Left ventricle myocardium inferior (tissue), 1 donor: ENCODE measurements at places on chromosomes 12 and 14.
A peak's percentile ranks its signal among the peaks of the same experiment; 100 is the strongest.

GRCh38 chr14:67941456-67942018 lies 122.0 kb downstream of the RAD51B start:
- peaks cover 44% of the 10 kb centered on the region for H3K4me1 ChIP-seq
- no peaks in the 10 kb centered on the region for H3K27me3 ChIP-seq
- H3K36me3 ChIP-seq: no peaks in the 10 kb centered on the region
- H3K27ac ChIP-seq: peak overlapping the region; percentile 79

GRCh38 chr12:93484315-93484981 lies 17.1 kb downstream of the MRPL42 start:
- peaks cover 97% of the 10 kb centered on the region for H3K36me3 ChIP-seq
- no peak for DNase-seq
- no peak overlapping the region for H3K27ac ChIP-seq
- no peak overlapping the region for H3K4me3 ChIP-seq
- no peaks in the 10 kb centered on the region for H3K27me3 ChIP-seq
- no peaks in the 10 kb centered on the region for H3K4me1 ChIP-seq

- H3K27me3 ChIP-seq: no peaks in the 10 kb centered on the region
- H3K4me1 ChIP-seq: peaks cover 6% of the 10 kb centered on the region
- H3K4me3 ChIP-seq: no peak overlapping the region
- no peak overlapping the region for H3K27ac ChIP-seq
- peaks cover 20% of the 10 kb centered on the region for H3K36me3 ChIP-seq
- DNase-seq: no peak
Observed at GRCh38 chr14:105354541-105354940, 40.0 kb downstream of the PACS2 start.

DNA sequence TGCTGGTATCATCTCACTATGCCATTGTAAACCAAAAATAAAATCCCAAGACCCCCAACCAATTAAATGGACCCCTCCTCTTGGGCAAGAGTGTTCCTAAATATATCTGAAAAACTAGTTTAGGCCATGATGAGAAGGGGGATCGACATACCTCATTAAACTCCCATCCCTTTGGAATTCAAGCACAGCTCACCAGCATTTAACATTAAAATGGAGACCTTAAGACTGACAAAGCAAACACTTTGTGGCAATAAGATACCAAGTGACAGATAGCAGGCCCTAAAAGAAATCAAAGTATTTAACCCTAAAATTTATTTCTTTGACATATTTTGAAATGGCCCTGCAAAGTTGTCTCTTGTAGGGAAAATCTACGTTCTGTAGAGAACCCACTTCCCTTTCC lies 387.9 kb downstream of the KCNH5 start:
- no peaks in the 10 kb centered on the region for H3K36me3 ChIP-seq
- no peaks in the 10 kb centered on the region for H3K4me1 ChIP-seq
- DNase-seq: no peak
- no peak overlapping the region for H3K27ac ChIP-seq
- H3K4me3 ChIP-seq: no peak overlapping the region
- no peaks in the 10 kb centered on the region for H3K27me3 ChIP-seq

- peak overlapping the region; percentile 92 for H3K27ac ChIP-seq
- no peak for DNase-seq
- H3K4me1 ChIP-seq: peaks cover 52% of the 10 kb centered on the region
- H3K36me3 ChIP-seq: no peaks in the 10 kb centered on the region
- no peaks in the 10 kb centered on the region for H3K27me3 ChIP-seq
Observed at GRCh38 chr14:96363751-96364336, 518 bp downstream of the GSKIP start.

GRCh38 chr14:104137297-104138097 lies 890 bp upstream of the KIF26A start:
- peaks cover 71% of the 10 kb centered on the region for H3K27me3 ChIP-seq
- H3K36me3 ChIP-seq: no peaks in the 10 kb centered on the region
- H3K4me3 ChIP-seq: peak overlapping the region; percentile 77

DNA sequence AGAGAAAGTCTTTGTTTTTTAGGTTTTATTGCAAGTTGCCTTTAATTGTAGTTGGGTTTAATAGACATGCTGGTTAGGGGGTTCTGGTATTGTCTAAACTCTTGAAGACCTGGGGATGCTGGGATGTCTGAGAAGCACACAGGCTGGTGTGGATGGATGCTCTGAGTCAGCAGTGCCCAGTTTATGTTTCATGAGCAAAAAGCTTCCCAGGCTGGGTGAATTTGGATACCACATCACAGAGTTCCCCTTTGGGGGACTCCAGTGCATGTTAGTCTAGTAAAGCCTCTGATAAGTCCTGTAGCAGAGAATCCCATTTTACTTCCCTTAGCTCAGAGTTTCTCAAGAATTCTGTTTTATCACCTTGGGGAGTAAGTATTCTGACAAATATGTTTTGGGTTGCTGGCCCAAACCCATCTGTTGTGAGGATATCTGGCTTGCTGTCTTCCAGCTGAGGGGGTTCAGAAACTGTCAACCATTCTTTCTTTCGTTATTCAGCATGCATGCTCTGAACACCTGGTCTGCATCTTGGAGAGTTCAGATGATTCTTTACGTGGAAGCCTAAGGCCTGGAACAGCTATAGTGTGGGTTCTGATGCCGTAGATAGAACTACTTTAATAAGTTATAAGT lies 509.1 kb downstream of the VRK1 start:
- no peaks in the 10 kb centered on the region for H3K36me3 ChIP-seq
- H3K27ac ChIP-seq: no peak overlapping the region
- no peak for DNase-seq
- no peak overlapping the region for H3K4me3 ChIP-seq

DNA sequence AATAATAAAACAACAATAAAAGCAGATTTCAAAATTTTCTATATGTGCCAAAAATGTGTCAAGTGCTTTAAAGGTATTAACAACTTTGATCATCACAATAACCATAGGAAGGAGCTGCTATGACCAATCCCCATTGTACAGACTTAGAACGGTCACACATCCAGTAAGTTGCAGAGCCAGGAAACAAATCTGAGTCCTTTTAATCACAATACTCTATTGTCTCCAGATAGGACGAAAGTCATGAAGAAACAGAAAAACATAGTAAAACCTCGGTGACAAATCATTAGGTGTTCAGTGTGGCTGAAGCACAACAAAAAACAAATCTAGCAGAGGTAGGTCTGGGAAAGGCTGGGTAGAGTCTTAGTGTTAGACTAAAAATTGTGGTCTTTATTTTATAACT lies 178.8 kb downstream of the GRIP1 start:
- no peaks in the 10 kb centered on the region for H3K36me3 ChIP-seq
- no peak overlapping the region for H3K27ac ChIP-seq
- no peaks in the 10 kb centered on the region for H3K27me3 ChIP-seq
- no peaks in the 10 kb centered on the region for H3K4me1 ChIP-seq
- no peak overlapping the region for H3K4me3 ChIP-seq

GRCh38 chr14:96723946-96724345 lies 73.2 kb upstream of the VRK1 start:
- no peak for DNase-seq
- H3K27ac ChIP-seq: no peak overlapping the region
- H3K36me3 ChIP-seq: no peaks in the 10 kb centered on the region
- H3K4me1 ChIP-seq: no peaks in the 10 kb centered on the region
- peaks cover 37% of the 10 kb centered on the region for H3K27me3 ChIP-seq

DNA sequence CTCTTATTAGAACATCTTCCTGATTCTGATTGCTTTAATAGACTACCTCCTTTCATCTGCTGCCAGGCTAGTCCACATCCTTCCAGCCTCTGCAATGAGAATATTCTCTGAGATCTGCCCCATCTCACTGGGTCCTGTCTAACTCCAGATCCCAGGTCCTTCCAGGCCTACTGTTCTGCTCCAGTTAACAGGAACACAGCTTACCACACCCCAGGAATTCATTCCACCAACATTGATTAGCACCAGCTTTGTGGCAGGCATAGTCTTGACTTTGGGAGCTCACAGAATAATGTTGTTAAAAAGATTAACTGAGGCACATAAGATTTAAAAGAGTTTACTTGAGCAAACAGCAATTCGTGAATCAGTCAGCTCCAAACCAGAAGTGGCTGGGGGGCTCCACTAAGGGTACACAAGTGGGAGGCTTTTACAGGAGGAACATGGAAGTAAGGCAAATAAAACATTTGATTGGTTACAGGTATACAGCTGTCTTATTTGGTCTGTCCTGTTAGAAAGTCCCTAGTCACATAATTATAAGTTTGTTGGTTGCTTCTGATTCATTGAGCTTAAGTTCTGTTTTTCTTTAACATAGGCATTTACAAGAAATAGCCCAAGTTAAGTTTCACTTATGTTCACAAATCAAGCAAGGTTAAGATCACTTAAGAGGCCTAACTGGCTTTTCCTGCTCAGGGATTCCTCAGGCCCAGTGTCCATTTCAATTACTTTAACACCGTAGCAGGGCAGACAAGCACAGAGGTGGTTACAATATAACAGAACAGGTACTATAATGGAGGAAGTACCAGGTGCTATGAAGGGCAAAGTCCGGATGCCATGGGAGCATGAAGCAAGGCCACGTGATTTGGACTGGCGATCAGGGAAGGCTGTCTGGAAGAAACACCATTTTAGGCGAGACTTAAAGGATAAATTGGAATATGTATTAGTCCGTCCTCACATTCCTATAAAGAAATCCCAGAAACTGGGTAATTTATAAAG lies 12.2 kb upstream of the MYH7 start:
- H3K27ac ChIP-seq: no peak overlapping the region
- no peaks in the 10 kb centered on the region for H3K36me3 ChIP-seq
- no peak overlapping the region for H3K4me3 ChIP-seq
- H3K4me1 ChIP-seq: peaks cover 33% of the 10 kb centered on the region
- peaks cover 4% of the 10 kb centered on the region for H3K27me3 ChIP-seq
- no peak for DNase-seq

DNA sequence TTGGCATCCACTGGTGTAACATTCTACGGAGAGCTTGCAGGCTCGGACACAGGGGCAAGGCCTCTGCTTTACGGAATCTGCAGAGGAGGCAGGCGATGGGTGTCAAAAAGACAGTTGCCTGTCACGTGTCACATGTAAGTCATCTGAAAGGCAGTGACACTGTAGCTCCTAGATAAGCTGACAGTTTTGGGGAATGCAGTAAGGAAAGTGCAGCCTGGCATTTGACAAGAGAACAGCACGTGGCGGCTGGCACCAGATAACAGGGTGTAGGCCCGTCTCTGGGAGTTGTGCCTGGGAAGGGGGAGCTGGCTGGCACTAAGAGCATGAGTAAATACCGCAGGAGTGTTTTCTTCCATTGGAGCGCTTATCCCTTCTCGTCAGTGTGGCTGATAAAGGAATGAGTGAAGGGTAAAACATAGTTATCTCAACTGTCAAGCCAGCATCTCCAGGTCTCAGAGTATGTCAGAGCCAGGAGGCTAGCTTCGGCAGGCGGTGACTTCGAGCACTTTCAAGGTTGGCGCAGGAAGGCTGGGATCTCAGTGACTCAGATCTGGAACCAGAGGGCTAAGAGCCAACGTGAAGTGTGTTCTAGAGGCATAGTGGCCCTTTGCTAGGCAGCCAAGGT lies 26.1 kb downstream of the ADCK1 start:
- H3K4me3 ChIP-seq: no peak overlapping the region
- H3K36me3 ChIP-seq: peaks cover 34% of the 10 kb centered on the region

- peak overlapping the region; percentile 66 for H3K27ac ChIP-seq
- H3K4me1 ChIP-seq: peaks cover 35% of the 10 kb centered on the region
- no peaks in the 10 kb centered on the region for H3K36me3 ChIP-seq
- H3K27me3 ChIP-seq: no peaks in the 10 kb centered on the region
Observed at GRCh38 chr12:6377667-6377994, 2.3 kb upstream of the SCNN1A start.

GRCh38 chr12:85711735-85712390 lies 124.3 kb downstream of the RASSF9 start:
- peak overlapping the region; percentile 71 for H3K27ac ChIP-seq
- H3K4me3 ChIP-seq: no peak overlapping the region
- DNase-seq: peak; percentile 34
- no peaks in the 10 kb centered on the region for H3K27me3 ChIP-seq

DNA sequence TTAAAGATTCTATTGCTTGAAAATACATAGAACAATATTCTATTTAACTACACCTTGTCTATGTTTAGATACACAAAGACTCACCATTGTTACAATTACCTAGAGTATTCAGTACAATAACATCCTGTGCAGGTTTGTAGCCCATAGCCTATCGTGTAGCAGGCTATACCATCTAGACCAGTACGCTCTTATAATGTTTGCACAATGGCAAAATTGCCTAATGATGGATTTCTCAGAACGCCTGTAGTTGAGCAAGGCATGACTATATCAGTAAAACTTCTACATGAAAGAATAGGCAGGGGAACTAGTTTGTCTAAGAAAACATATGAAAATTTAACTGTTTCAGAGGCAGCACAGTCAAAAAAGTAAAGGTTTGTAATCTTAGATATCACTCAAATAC lies 375.9 kb downstream of the DAD1 start:
- DNase-seq: no peak
- H3K4me1 ChIP-seq: no peaks in the 10 kb centered on the region
- H3K4me3 ChIP-seq: no peak overlapping the region
- H3K36me3 ChIP-seq: no peaks in the 10 kb centered on the region
- H3K27me3 ChIP-seq: peaks cover 13% of the 10 kb centered on the region
